ENCODE measurements at places on chromosomes 2 and 18.

DNA sequence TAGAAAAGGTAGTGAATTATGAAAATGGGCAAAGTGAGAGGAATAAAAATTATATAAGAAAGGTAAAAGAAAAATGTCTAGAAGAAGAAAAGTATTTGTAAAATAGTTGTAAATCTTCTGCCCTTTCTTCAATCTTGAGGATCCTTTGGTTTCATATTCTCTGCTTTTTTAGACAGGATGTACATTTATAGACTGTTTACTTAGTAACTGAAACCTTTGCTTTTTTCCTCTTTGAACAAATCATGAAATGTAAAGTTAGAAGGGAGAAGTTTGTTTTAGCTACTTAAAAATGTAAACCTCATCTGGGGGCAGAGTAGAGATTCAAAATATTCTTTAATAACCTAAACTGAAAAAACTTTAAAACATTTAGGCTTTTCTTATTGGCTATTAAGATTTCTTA, 150.4 kb upstream of the ITGA4 start:
- H3K4me3 ChIP-seq, result peak overlapping the region; percentile 40
- no peaks in the 10 kb centered on the region for H3K36me3 ChIP-seq
- peaks cover 95% of the 10 kb centered on the region for H3K4me1 ChIP-seq
- H3K27ac ChIP-seq, result peak overlapping the region; percentile 99

- H3K4me1 ChIP-seq, result peaks cover 36% of the 10 kb centered on the region
- no peak overlapping the region for H3K27ac ChIP-seq
- no peaks in the 10 kb centered on the region for H3K27me3 ChIP-seq
- peaks cover 10% of the 10 kb centered on the region for H3K36me3 ChIP-seq
- DNase-seq, result no peak
Measured at GRCh38 chr18:46268671-46269070, 164.5 kb downstream of the HAUS1 start.

DNA sequence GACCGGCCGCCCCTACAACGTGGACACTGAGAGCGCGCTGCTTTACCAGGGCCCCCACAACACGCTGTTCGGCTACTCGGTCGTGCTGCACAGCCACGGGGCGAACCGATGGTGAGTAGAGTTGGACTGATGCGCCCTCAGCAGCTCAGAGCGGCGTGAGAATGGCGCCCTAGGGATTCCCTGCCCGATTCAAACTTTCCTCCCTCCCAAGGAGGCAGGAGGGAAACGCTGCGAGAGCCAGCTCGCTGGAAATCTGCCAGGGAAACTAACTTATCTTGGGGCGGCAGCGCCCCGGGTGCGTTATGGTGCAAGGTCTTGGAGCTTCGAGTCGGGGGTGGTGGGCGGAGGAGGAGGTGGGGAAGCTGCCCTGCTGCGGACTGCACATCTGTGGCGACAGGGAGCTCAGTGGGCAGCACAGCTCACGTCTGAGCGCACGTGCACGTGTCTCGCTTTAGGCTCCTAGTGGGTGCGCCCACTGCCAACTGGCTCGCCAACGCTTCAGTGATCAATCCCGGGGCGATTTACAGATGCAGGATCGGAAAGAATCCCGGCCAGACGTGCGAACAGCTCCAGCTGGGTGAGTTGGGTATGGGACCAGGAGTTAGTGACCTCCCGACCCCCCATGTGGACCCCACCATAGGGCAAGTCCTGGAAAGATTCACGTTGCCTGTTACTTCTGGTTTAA, 697 bp downstream of the ITGA4 start:
- H3K4me3 ChIP-seq, result peak overlapping the region; percentile 70
- peak; percentile 93 for DNase-seq

DNA sequence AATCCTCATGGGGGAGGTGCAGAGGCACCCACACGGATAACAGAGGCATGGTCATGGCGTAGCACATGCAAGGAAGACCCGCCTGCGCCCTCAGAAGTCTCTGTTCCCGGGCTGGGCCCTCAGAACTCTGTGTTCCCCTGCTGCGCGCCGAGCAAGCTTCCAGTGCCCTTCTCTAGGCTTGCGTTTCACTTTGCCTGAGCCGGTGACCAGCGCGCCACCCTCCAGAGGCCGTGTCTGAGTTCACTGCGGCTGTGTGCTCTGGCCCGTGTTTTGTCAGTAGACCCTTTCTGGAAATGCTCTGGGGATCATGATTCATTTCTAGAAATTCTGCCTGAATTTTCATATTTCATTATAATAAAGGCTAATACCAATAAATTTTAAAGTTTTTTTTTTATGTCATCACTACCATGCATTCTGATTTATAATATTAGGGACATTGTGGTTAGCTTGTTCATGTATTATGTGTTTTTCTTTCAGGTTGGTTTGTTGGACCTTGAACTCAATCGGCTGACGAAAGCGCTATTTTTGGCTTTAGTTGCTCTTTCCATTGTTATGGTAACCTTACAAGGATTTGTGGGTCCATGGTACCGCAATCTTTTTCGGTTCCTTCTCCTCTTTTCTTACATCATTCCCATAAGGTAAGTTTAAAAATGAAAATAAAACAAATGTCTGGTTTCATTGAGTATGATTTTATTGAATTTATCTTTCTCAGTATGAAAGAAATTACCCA, 142.7 kb upstream of the NFATC1 start:
- H3K27ac ChIP-seq, result no peak overlapping the region
- DNase-seq, result no peak
- H3K4me1 ChIP-seq, result peaks cover 6% of the 10 kb centered on the region
- no peaks in the 10 kb centered on the region for H3K27me3 ChIP-seq
- no peak overlapping the region for H3K4me3 ChIP-seq
- no peaks in the 10 kb centered on the region for H3K36me3 ChIP-seq

GRCh38 chr2:48529194-48529593, 760 bp upstream of the STON1 start:
- H3K4me3 ChIP-seq, result no peak overlapping the region
- no peak overlapping the region for H3K27ac ChIP-seq
- no peaks in the 10 kb centered on the region for H3K36me3 ChIP-seq
- H3K27me3 ChIP-seq, result no peaks in the 10 kb centered on the region

GRCh38 chr2:62611854-62612253, 93.7 kb upstream of the EHBP1 start:
- H3K4me3 ChIP-seq, result no peak overlapping the region
- no peak overlapping the region for H3K27ac ChIP-seq
- DNase-seq, result no peak
- H3K36me3 ChIP-seq, result no peaks in the 10 kb centered on the region

DNA sequence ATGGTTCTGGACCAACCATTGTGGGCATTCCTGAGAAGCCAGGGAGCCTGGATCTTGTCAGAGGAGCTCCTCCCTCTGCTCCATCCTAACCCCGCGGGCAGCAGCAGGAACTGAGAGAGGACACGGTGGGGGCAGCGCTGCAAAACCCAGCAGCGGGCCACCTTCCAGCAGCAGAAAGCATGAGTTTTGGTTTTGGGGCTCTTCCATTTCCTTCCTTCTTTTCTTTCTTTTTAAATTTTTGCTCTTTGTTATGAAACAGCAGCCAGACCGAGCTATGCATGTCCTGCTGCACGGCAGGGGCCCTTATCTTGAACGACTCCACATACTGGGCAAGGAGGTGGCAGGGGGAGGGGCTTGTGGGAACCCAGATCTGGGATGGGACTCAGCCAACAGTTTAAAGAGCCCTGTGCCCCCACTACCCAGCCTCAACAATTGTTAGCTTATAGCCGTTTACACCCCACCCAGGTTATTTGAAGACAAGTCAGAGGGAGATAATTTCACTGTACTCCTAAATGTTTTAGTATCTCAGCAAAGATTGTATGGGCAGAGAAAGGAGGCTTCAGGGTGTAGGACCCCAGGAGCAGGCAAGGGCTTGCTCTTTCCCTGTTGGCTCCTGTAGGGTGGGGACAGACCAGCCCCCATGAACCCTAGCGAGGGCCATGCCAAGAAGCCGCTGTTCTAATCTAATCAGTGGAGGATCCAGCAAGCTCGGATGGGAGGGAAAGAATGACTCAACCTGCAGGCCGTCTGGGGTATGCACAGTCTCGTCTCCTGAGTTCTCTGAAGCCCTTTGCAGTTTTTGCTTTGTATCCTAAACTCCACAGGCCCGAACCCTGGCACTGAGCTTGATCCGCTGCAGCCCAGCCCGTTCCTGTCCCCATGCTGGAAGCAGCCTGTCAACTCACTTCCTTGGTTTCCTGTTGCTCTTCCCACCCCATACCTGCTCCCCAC, 75.3 kb downstream of the LRRFIP1 start:
- H3K4me1 ChIP-seq, result peaks cover 9% of the 10 kb centered on the region
- no peaks in the 10 kb centered on the region for H3K36me3 ChIP-seq
- DNase-seq, result no peak

GRCh38 chr2:109285244-109285651, 156.2 kb downstream of the SH3RF3 start:
- DNase-seq, result peak; percentile 48
- no peaks in the 10 kb centered on the region for H3K27me3 ChIP-seq
- peaks cover 63% of the 10 kb centered on the region for H3K4me1 ChIP-seq

DNA sequence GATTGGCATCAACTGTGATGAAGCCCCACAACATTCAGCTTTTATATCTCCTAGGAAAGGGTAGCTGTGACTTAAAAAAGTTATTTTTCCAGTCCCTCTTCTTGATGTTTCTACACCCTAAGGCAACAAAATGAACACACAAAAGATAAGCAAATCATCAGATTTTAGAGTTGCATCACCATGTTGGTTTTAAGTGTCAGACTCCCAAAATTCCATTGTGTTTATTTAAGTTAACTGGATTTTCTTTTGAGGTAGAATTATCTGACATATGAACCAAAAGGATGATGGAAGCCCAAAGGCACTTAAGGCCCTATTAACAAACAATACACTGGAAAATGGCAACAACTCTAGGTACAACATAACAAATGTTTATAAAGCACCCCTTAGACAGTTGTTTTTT, 261.7 kb upstream of the SLC39A10 start:
- no peaks in the 10 kb centered on the region for H3K36me3 ChIP-seq
- DNase-seq, result no peak
- H3K4me1 ChIP-seq, result peaks cover 26% of the 10 kb centered on the region
- H3K4me3 ChIP-seq, result no peak overlapping the region
- H3K27ac ChIP-seq, result no peak overlapping the region
- no peaks in the 10 kb centered on the region for H3K27me3 ChIP-seq

DNA sequence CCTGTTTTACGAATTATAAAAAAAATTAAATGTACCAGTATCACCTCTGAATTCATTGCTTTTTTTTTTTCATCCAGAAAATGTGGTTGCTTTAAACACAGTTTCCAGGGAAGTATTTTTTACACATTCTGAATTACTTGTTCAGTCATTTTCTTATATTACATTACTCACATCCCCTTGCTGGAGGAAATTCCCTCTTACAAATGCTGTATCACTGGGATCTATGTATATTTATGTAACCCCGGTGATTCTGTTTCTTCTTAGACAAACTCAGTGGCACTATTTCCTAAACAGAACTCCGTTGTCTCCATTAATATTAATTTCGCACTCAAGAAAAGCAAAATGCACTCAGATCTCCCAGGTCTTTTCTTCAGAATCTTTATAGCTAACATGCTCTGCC, 1078.5 kb upstream of the ZEB2 start:
- H3K36me3 ChIP-seq, result no peaks in the 10 kb centered on the region
- H3K27me3 ChIP-seq, result no peaks in the 10 kb centered on the region
- no peak overlapping the region for H3K4me3 ChIP-seq
- no peak for DNase-seq

DNA sequence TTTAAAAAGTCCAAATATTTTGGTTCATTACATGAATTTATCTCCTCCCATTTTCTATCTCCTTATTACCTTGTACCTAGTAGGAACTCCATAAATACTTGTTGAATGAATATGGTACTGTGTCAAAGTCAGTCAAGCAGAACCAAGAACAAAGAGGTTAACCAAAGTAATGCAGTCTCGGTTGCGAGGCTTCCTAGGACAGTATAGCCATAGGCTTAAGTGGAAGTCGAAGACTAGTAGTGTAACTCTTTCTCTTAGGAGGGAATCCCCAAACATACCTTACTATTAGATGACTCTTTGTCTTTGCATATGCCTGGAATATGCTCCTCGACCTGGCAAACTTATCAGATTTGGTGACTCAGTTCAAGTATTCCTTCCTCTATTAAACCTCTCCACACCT, 4.8 kb downstream of the LIPT1 start:
- no peak overlapping the region for H3K4me3 ChIP-seq
- no peak for DNase-seq
- no peak overlapping the region for H3K27ac ChIP-seq
- H3K36me3 ChIP-seq, result peaks cover 34% of the 10 kb centered on the region
- peaks cover 18% of the 10 kb centered on the region for H3K4me1 ChIP-seq

DNA sequence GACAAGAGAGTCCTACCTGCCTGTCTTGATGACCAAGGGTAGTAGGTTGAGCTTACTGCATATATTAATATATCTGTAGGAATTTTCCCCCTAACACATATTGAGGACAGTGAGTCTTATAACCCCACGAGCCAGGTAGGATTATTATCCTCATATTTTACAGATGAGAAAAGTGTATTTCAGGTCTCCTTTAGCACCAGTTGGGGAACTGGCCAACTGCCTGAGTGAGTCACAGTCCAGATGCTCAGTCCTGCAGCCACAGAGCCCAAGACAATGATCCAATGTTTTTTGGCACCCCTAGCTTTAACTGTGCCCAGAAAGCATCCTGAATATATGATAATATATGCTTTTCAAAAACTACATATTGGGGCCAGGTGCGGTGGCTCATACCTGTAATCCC, 30.8 kb upstream of the GLS start:
- no peak overlapping the region for H3K27ac ChIP-seq
- H3K36me3 ChIP-seq, result no peaks in the 10 kb centered on the region
- H3K4me3 ChIP-seq, result no peak overlapping the region
- no peaks in the 10 kb centered on the region for H3K27me3 ChIP-seq
- H3K4me1 ChIP-seq, result no peaks in the 10 kb centered on the region
- DNase-seq, result peak; percentile 4

GRCh38 chr2:15584767-15585469, 6.8 kb upstream of the DDX1 start:
- DNase-seq, result no peak
- H3K27ac ChIP-seq, result no peak overlapping the region
- no peaks in the 10 kb centered on the region for H3K36me3 ChIP-seq
- no peaks in the 10 kb centered on the region for H3K27me3 ChIP-seq
- peaks cover 13% of the 10 kb centered on the region for H3K4me1 ChIP-seq
- no peak overlapping the region for H3K4me3 ChIP-seq

GRCh38 chr18:1488957-1489356, 584.3 kb downstream of the ADCYAP1 start:
- H3K36me3 ChIP-seq, result no peaks in the 10 kb centered on the region
- no peak overlapping the region for H3K27ac ChIP-seq
- no peak for DNase-seq
- no peaks in the 10 kb centered on the region for H3K4me1 ChIP-seq
- H3K4me3 ChIP-seq, result no peak overlapping the region

DNA sequence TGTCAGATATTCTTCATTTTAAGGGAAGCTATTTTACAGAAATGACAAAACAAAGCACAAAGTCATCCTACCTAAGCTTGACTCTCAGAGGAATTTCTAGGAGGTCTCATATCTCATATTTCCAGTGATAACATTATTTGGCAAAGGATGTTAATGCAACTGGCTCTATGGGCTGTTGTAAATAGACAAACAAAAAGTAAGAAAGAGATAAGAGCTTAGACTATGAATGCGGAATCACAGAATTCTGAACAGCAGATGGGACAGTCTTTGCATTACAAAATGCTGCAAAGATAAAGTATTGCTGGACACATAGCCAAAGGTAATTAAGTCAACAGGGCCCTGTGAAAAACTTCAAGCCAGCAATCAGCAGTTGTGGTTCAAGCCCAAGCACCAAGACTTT, 23.9 kb downstream of the PIAS2 start:
- H3K4me1 ChIP-seq, result peaks cover 27% of the 10 kb centered on the region
- H3K36me3 ChIP-seq, result peaks cover 30% of the 10 kb centered on the region
- H3K27me3 ChIP-seq, result no peaks in the 10 kb centered on the region
- H3K4me3 ChIP-seq, result no peak overlapping the region
- no peak overlapping the region for H3K27ac ChIP-seq

GRCh38 chr2:96104487-96104861, 11.9 kb downstream of the ADRA2B start:
- H3K27me3 ChIP-seq, result no peaks in the 10 kb centered on the region
- H3K4me1 ChIP-seq, result no peaks in the 10 kb centered on the region
- no peak overlapping the region for H3K27ac ChIP-seq
